Heart right ventricle (tissue), 16 donors: ENCODE measurements at places on chromosomes 2 and 18. TPM values are rescaled to one million over a fixed set of nuclear protein-coding genes. Genes with fewer than 3 reads are reported as not detected.

Gene MERTK
- polyA plus RNA-seq, result 4.5 TPM

Gene PLGLB1
- polyA plus RNA-seq, result 13.7 TPM

Gene GNAL
- polyA plus RNA-seq, result 1.3 TPM

Gene EN1
- not detected for polyA plus RNA-seq

Gene REG1B
- 0.23 TPM for polyA plus RNA-seq

Gene TANK
- polyA plus RNA-seq, result 20.4 TPM

Gene ABCG5
- not detected for polyA plus RNA-seq

Gene TWIST2
- 3.5 TPM for polyA plus RNA-seq

Gene SPHKAP
- polyA plus RNA-seq, result 14.6 TPM

Gene BCL11A
- polyA plus RNA-seq, result 22.2 TPM

Gene MSTN
- polyA plus RNA-seq, result 0.04 TPM

Gene SMC6
- polyA plus RNA-seq, result 4.7 TPM

GRCh38 chr2:53856272-53856671 is 3.5 kb downstream of the GPR75 start:
- DNase-seq, result no peak

DNA sequence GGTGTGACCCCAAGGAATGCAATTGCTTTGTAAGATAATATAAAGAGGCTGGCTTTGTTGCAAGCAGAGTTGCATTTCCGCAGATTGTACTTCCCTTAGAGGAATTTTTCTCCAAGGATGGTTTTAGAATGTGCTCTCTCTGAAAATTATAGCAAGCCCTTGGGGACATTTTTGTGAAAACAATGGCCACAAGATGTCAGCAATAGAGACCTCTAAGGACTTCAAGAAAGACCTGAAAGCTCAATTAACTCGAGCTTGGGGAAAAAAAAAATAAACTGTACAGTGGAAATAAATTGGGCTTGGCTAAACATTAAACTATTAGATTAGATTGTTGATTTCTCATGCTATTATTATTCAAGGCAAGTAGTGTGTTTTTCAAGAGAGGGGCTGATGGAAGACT is 81.3 kb upstream of the KYNU start:
- DNase-seq, result no peak

DNA sequence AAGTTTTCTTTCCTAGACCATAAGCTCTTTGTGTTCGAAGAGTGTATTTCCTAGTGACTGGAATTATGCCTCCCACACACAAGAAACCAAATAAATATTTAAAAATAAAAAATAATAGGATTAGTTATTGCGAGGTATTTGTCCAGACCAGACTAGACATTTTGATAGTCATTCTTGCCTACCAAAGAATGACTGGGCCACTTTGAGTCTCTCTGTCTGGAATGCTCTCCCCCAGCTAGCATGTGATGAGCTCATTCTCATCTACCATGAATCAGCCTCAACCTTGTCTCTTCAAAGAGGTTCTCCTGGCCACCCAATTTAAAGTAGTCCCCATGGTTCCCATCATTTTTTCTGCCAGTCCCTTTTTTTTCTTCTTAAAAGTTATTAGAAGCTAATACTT is 13.9 kb upstream of the DSC1 start:
- DNase-seq, result no peak

- DNase-seq, result no peak
Observed at GRCh38 chr2:7800031-7800430, 881.8 kb upstream of the ID2 start.

DNA sequence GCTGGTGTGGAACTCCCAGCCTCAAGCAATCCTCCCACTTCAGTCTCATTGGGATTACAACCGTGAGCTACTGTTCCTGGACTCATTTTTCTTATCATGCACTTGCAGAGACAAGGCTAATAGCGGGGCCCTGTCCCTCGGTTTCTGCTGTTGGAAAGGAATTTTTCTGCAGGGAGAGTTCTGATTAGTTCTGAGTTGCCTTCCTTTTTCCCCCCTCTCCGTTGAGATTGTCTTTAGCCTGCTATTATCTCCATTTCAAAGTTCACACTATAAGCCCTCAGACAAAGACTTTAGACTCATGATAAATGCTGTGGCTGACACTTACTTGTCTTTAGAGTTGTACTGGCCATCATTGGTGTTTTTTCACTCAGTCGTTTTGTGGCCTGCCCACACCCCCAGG is 97.2 kb downstream of the NCOA1 start:
- DNase-seq, result no peak

DNA sequence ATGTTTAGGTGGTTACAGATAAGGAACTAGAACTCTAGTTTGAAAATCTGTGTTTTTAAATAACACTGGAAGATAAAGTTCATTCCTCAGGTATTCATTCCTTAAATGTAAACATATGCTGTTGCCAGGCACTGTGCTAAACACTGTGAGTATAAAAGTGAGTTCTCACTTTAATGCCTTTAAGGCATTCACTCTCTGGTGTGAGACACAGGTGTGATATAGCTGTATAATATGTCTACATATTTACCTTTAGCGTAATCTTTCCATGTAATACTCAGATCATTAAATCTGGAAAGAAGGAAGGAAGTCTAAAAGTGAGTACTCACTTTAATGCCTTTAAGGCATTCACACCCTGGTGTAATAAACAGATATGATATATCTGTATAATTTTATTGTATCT is 472.6 kb downstream of the PARD3B start:
- no peak for DNase-seq

DNA sequence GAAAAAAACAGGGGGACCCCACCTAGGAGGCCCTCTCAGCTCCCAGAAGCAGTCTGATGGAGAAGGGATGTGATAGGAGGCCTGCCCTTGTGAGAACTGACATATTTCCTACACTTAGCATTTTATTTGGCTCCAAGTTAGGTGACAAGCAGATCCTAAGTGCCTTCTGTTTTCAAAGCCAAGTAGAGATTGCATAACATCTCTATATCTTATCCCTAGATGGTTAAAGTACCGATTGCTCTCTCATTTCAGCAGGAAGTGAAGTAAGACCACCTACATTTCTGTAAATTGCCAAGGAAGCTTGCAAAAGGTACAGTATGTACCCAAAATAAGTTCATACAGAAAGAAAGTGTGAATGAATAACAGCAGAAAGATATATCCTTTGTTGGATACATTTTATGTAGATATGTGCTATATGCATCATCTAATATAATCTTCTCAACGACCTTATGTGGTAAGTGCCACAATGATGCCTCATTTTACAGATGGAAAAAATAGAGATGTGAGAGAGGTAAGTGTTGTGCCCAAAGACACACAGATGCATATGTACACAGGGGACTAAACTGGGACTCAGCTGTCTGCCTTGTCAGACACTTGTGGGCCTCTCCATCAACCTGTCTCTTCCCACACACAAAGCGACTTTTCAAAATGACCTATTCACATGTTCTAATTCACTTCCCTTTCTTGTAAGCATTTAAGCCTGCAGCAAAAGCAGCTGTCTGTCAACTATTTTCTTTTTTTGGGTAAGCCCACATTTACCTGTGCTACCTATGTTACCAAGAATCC is 38.9 kb downstream of the DHRS9 start:
- no peak for DNase-seq

GRCh38 chr2:46847185-46847710 is 68.4 kb downstream of the MCFD2 start:
- DNase-seq, result peak; percentile 96

DNA sequence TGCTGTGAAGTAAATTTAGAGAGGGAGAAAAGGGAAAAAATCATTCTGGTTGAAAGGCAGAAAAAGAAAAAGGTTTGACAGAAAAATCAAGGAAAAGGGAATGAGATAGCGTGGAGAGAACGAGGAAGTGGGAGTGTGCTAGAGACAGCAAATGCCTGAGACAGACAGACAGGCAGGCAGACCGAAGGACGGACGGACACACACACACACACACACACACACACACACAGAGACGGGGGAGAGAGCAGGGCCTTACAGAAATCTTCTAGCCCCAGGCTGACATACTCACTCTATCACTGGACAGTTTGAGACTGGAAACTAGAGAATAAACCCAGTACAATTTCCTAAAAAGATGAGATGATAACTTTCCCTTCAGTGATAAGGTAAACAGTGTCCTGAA is 238.4 kb downstream of the ZNF521 start:
- DNase-seq, result no peak

- DNase-seq, result no peak
Observed at GRCh38 chr2:62192811-62193210, 3.1 kb upstream of the B3GNT2 start.

DNA sequence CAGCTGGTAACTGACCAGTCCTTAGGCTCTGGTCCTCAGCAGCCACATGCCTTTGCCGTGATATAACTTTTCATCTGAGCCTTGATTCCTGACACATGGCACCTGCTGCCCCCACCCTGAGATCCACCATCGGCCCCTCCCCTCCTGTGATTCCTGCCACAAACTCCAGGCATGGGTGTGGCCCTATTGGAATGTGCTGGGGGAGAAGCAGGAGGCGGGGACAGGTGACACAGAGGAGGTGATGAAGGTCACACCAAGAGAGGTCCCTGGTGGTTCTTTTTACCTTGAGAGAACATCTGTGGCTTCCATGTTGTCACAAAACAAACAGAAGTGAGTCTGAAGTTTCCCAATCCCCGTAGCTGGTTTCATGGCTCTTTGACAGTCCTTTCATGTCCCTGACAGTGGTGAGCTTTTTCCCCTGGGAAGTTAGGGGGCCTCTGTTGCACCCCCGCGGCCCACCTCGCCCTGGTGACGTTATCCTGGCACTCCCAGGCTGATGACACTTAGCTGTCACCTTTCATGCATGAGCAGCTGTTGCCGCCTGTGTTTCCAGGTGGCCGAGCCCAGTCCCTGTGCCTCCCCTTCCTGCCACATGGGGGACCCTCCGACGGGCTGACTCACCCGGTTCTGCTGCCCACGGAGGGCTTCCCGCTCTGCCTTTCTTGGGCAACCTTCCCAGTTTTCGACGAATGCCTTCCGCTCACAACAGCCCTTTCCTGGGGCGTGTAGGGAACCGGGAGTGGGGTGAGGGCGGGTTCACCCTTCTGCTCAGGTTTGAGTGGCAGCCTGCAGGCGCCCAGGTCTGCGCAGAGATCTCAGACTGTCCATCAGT is 66.3 kb upstream of the GLI2 start:
- DNase-seq, result no peak

DNA sequence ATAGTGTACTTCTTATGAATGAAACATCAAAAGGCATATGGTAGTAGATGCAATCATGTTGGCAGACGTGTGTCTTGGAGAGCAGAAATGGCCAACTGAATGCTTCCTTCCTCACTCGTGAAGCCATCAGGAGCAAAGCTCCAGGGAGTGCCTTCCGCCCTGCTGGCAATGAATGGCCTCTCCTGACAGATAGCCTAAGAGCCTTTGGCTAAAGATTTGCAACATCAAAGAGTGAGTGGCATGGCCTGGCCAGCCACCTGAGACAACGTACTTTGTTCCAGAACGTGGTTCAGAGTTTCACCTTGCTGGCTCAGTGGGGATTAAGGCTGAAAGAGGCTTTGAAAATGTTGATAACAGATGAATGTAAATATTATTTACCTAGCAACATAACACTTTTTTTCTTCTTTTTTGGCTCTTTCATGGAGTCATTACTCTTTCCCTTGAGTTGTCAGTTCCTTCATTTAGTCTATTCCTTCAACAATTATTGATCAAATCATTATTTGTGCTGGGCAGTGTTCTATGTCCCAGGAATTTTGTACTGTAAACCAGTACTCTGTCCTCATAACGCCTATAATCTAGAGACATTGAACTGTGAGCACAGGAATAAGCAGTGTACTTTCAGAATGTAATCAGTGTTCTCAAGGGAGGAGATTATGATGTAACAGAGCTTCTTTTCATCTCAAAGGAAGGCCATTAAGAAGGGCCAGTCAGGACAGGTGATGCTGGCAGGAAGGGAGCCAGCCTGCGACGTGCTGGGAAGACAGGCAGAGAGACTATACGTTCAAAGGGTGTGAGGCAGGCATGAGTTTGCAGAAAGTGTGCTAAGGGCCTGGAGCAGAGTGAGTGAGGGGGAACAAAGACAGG is 59.4 kb upstream of the SH3RF3 start:
- no peak for DNase-seq

DNA sequence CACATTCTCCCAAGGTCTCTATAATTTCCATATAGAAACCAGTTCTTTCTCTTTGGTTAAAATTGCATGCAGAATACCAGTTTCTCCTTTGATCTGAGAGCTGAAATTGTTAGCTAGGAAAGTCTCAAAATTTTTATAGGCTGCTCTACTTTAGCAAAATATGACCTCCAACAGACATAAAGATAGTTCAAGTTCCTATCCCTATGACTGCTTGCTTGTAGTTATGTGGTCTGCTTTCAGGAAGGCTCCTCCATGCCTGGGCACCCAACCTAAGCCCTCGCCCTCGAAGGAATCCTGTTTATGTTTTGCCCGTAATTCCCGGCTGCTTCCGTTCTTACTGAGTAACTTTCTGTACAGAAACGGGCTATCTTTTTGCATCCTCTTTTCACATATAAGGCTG is 28.0 kb upstream of the LTBP1 start:
- no peak for DNase-seq

DNA sequence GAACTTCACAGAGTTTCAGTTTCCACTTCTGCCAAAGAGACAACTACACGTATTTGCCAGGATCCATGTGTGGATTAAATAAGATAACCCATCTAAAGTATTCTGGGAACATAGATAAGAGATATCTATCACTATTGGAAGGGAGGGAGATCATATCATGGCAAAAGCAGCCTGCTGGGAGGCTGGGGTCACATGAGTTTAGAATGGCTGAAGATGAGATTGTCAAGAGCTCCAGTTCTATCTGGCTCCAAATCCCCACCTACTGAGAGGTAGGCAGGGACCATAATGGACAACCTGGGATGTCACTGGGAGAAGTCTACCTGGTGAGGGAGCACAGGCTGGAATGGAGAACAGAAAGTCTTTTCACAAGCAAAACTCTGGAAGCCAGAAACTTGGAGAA is 192.6 kb upstream of the ST6GAL2 start:
- no peak for DNase-seq

GRCh38 chr2:29509397-29509796 is 394.2 kb downstream of the CLIP4 start:
- DNase-seq, result no peak

DNA sequence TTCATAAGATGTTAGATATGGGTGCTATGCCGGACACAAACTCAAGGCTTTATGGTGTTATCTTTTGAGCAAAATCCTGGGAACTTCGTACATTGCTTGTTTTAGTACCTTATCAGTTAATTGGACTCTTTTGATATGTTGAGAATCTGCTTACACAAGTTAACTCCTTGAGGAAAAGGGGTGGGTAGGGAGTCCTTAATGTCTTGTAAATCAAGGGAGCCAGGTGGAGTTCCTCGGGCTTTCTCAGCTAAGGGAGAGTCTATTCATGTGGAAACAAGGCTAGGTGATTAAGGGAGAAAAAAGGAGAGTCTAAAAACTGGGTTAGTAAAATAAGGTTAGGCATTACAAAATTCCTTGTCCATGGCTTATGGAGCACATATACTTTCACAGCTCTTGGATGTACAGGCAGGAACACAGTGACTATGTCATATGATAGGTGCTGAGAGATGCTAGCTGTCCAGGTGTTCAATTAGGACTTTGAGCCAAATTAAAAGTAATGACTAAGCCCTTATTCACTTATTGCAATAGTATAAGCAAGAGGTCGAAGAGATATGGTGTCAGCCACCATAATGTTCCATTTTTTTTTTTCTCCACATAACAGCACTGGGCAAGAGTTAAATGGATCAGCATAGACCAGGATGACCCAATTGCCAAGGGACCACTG is 59.5 kb upstream of the DYNAP start:
- DNase-seq, result no peak

- DNase-seq, result no peak
Observed at GRCh38 chr2:113720167-113720566, 36.3 kb downstream of the SLC35F5 start.
